ENCODE measurements at places on chromosomes 3 and 15.

DNA sequence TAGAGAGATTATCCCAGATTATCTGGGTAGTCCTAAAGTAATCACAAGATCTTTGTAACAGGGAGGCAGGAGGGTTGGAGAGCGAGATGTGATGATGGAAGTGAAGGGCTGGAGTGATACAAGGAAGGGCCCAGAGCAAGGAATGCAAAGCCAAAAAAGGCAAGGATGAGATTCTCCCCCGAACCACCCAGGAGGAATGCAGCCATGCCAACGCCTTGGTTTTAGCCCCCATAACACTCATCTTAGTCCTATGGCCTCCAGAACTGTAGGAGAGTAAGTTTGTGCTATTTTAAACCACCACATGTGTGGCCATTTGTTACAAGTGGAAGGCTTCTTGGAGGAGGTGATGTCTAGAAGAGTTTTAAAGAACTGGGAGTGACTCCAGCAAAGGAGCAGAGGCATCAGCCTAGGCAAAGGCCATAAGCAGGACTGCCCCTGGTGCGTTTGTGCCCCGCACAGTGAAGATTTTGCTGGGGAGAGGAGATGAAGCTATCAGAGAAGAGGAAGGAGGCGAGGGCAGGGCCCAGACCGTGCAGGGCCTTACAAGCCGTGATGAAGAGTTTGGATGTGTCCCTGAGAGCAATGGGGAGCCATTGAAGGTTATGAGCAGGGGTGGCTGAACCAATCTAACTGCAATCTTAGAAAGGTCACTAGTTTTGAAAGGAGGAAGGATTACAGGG lies 25.3 kb upstream of the CORO2B start:
- DNase-seq: no peak

DNA sequence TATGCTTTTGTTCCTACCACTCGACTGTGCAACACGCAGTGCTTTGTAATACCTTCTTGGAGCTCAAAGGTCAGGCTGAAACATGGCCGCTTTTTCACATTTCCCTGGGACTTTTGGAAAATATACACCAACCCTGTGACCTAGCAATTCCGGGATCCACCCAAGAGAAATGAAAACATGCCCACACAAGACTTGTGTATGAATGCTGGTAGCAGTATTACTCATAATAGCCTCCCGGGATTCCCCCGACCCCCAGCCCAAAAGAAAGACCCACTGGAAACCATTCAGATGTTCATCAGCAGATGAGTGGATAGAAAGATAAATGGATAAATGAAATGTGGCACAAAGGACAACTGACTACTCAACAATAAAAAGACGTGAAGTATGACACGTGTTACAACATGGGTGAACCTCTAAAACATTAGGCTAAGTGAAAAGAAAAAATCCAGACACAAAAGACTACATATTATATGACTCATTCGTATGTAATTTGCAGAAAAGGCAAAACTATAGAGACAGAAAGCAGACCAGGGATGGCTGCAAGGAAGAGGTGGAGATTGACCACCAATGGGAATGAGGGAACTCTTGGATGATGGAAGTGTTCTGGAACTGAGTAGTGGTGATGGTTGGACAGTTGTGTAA lies 104.1 kb downstream of the PGPEP1L start:
- no peak for DNase-seq

- no peak for DNase-seq
These were observed 356.3 kb downstream of the FOXP1 start for GRCh38 chr3:71227270-71227661.

DNA sequence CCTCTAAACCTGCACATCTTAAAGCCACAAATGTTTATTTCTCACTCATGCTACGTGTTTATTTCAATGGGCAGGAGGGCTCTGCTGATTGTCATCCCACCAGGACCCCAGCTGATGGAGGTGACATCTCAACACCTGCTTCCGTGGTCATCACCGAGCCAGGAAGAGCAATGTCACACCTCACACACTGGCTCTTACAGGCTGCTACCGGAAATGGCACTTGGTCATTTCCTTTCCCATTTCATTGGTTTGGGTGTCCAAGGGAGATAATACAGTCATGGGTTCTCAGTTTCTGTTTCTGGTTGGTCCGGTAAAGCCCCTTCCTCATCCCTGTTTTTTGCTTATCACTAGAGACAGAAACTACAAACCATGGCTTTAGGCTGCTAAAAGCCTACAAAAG lies 41.9 kb downstream of the ABHD2 start:
- no peak for DNase-seq

DNA sequence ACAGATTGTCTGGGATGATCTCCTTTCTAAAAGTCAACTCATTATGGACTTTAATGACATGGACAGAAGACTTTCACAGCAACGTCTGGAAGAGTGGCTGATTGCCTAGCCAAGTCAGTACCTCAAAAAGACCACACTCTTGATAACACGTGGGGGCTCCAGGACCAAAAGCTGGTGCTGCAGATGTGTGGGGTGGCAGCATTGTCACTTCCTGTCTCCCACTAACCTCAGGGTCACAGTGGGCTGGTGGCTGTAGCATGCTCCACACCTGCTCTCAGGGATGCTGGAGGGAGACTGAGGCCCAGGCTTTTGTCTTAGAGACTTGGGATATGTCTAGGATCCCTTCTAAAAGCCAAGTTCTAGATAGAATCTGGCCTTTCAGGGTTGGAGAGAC lies 118.1 kb downstream of the APBA2 start:
- no peak for DNase-seq

DNA sequence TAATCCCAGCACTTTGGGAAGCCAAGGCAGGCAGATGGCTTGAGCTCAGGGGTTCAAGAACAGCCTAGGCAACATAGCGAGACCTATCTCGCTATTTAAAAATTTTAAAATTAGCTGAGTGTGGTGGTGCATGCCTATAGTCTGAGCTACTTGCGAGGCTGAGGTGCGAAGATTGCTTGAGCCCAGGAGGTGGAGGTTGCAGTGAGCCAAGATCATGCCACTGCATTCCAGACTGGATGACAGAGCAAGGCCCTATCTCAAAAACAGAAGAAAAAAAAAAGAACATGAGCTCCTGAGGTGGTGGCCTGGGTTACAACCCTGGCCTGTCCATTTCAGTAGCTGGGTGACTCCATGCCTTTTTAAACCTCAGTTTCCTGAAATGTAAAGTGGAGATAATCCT lies 7.2 kb downstream of the DNASE1L3 start:
- no peak for DNase-seq

DNA sequence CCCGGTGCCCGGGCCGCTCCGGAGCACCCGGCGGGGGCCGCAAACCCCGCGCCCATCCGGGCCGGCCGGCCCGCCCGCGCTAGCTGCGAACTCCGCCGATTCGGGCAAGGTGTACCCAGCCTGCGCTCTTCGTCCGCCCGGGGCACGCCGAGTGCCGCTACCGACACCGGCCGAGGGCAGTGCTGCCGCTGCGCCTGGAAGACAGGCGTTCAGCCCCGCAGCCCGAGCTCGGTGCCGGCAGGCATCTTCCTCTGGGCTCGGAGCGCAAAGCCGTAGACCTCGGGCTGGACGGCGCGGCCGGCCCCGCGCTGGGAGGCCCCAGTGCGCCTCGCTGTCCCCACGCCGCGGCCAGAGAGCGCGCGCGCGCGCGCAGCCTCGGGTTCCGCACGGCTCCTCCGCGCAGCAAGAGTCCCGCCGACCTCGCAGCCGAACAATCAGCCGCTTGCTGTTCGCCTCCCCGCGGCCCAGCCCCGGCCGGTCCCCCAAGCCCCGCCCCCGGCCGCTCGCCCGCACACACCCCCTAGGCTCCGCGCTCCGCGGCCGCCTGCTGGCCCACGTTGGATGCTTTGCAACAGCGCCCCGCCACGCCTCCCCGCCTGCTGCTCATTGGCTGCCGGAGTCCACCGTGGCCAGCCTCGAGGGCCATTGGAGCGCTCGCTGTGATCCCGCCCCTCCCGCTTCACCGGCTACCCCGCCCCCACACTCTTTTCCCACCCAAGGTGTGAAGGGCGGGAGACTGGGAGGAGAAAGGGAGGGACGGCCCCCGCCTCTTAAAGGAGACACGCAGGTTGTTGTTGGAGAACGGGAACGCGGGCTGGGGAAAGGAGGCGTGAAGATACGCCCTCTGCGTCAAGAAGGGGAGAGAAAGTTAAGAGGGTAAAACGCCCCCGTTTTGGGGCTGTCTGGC lies at the start of gene LRIG1:
Gene LRIG1, minus strand, starts transcription at position 447 of the 907 bp plus-strand sequence. CDS start 615 bp downstream, outside the sequence.
- peak; percentile 96 for DNase-seq

- DNase-seq: no peak
These were observed 86.5 kb downstream of the SUCLG2 start for GRCh38 chr3:67567893-67568292.

DNA sequence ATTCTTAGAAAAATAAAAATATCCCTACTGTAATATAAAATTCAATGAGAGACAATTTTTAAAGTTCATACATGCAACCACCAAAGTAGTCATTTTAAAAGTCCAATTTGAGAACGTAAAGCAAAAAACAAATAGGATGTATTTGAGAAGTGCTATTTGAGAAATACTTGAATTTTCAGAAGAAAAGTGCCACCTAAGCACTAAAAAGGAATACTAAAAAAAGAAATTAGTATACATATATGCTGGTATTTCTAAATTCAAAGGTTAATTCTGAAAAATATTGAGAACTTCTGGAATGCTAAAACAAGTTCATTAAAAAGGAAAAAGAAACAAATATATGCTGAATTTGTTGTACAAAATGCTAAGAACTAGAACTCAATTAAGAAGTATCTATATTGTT lies 29.2 kb upstream of the ARRDC4 start:
- no peak for DNase-seq

- DNase-seq: no peak
These were observed 69.6 kb downstream of the LMCD1 start for GRCh38 chr3:8571256-8571655.

DNA sequence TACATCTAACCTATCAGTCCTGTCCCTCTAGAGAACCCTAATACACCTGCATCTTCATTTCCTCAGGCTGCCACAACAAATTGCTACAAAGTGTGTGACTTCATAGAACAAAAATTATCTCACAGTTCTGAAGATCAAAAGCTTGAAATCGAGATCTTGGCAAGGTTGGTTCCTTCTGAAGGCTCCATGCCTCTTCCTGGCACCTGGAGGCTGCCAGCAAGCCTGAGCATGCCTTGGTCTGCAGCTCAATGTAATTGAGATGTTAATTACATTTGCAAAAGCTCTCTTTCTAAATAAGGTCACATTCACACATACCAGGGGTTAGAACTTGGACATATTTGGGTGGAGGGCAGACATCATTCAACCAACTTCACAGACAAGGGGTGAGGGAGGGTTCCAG lies 86.4 kb upstream of the ABHD17C start:
- no peak for DNase-seq

DNA sequence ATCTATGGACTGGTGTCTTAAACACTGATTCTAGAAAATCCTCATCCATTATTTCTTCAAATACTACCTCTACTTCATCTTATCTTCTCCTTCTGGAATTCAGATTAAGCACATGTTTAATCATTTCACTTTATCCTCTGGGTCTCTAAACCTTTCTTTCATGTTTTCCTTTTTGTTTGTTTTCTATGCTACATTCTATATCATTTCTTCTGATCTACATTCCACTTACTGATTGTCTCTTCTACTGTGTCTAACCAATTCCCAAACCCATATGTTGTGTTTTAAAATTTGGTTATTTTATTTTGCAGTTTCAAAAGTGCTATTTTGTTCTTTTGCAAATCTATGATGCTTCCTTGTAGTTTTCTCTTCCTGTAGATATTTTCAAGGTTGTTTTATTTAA lies 31.7 kb downstream of the CCR4 start:
- no peak for DNase-seq

DNA sequence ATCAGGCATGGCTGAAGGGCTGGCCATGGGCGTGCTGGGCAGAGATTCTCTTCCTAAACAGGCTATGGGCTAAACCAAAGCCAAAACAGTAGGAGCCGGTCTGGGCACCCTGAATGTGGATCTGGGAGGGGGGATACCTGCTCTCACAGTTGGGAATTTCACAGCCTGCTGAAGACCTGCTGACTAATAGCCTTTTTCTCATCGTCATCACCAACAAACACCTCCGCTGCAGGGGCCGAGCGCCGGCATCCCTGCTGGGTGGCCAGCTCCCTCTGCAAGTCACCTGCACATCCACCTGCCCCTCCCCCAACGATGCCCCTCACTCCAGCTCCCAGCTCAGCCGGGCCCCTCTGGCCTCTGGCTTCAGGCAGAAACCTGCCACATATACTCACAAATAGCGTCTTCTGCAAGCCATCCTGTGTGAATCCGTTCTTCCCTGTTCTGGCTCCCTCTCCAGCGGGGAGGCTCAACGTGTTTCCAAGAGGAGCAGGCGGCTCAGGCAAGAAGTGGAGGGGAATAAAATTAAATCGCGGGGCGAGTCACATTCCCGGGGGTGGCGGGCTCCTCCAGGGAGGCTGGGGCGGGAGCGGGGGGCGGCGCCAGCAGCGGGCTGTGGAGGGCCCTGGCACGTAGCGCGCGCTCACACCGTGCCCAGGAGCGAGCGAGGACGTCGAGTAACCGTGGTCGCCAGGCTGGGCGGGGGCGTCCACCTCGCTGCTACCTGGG lies 466 bp downstream of the IQSEC1 start:
- DNase-seq: no peak

DNA sequence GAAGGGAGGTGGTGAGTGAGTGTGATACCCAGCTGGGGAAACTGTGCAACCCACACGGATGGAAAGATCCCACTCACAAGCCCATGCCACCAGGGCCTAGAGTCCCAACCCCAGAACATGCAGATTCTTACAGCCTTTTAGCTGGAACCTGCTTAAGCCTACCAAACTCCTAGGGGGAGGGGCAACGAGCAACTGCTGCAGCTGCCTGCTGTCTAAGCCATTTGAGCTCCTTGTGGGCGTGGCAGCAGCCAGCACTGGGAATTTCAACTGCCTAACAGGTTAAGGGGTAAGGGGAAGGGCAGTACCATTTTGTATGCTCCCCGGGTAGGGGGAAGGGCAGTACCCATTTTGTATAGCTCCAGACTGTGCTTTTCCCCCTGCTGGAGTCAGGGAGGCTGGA lies 673.2 kb upstream of the BCHE start:
- no peak for DNase-seq

DNA sequence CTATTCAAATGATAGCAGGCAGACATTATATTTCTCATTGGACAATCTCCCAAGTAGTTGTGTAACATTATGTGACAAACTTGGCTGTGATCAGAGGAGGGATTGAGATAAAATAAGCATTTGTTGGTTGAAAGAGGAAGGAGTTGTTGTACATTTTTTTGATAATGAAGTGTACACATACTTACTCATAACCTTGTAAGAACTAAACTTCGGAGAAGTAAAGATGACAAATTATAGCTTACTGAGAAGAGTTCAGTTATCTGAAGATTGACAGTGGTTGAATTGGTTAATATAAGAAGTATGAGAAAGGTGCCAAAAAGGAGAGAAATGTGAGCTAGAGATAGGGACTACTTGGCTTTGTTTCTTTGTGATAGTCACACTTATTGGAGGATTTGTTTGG lies 32.6 kb downstream of the STT3B start:
- no peak for DNase-seq

DNA sequence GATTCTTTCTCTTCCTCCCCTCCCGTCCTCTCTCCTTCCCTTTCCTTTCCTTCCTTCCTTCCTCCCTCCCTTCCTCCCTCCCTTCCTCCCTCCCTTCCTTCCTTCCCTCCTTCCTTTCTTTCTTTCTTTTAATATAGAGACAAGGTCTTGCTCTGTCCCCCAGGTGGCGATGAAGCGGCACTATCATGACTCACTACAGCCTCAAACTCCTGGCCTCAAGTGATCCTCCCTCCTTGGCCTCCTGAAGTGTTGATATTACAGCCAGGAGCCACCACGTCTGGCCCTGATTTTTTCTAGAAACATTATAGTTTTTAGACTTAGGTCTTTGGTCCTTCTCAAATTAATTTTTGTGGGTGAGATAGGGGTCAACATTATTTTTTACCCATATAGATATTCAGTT lies 15.5 kb downstream of the GRM2 start:
- no peak for DNase-seq

Measured in stimulated activated CD8-positive, alpha-beta memory T cell treated with anti-CD3 and anti-CD28 coated beads, Interleukin-2, amount 100 ng/mL, for 1 hour (primary cell).